Fibroblast of lung (primary cell): ENCODE measurements at places on chromosomes 16 and 17.

DNA sequence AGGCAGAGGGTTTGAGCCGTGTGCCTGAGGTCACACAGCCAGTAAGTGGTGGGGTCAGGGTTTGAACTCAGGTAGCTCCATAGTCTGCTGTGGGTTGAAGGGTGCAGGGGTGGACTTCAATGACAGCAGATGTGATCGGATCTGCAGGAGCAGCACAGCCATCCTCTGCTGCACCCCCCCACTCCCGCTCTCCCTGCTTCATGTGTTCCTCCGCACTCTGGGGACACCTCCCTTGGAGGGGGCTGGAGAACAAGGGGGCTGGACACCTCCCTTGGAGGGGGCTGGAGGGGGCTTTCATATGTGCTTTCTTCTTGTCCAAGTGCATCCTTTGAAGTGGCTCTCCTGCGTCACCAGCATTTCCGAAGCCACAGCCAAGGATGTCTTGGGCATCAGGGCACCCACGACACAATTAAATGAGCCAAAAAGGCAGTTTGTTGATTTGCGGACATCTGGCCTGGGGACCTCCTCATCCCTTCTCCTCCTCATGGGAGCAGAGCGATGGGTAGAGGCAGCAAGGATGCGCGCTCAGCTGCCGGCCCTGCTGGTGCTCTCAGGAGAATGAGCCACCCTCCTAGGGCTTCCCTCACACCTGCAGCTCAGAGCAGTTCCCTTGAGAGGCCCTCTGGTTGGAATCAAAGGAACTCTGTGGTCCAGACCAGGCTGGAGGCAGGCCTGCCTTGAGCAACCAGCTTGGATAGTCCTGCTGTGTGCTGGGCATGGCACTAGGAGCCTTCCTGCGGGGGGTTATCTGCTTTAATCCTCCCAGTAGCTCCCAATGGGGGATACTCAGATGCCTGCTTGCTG is 26.2 kb downstream of the WSCD1 start:
- H3K4me3 ChIP-seq: no peak overlapping the region
- DNase-seq: no peak
- H3K4me1 ChIP-seq: no peaks in the 10 kb centered on the region
- H3K36me3 ChIP-seq: no peaks in the 10 kb centered on the region

GRCh38 chr17:45241328-45242028 is 19.8 kb downstream of the FMNL1 start:
- H3K4me3 ChIP-seq: no peak overlapping the region
- no peak overlapping the region for H3K27ac ChIP-seq
- no peaks in the 10 kb centered on the region for H3K36me3 ChIP-seq
- H3K27me3 ChIP-seq: peaks cover 21% of the 10 kb centered on the region
- no peak for DNase-seq

GRCh38 chr17:3959921-3960601 is 4.2 kb downstream of the ATP2A3 start:
- no peak overlapping the region for H3K4me3 ChIP-seq
- peaks cover 5% of the 10 kb centered on the region for H3K4me1 ChIP-seq
- peaks cover 13% of the 10 kb centered on the region for H3K27me3 ChIP-seq
- no peaks in the 10 kb centered on the region for H3K36me3 ChIP-seq
- H3K27ac ChIP-seq: no peak overlapping the region

DNA sequence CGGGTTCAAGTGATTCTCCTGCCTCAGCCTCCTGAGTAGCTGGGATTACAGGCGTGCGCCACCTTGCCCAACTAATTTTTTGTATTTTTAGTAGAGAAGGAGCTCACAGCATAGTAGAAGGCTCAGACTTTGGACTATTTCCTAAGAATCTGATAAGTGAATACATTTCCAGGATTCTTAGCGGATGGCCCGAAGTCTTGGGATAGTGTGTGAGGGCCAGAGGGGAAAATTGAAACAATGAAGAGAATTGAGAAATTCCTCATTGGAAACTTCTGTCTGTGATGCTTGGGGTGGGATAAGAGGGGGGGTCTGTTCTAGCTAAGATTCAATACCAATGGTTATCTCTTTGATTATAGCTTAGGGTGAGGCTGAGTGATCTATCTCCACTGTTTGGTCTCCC is 183.3 kb downstream of the MSI2 start:
- no peaks in the 10 kb centered on the region for H3K4me1 ChIP-seq
- DNase-seq: no peak
- H3K27ac ChIP-seq: no peak overlapping the region
- H3K36me3 ChIP-seq: no peaks in the 10 kb centered on the region

GRCh38 chr17:60455378-60455777 is 33.1 kb downstream of the CHCT1 start:
- peaks cover 4% of the 10 kb centered on the region for H3K36me3 ChIP-seq
- H3K27me3 ChIP-seq: no peaks in the 10 kb centered on the region
- H3K27ac ChIP-seq: no peak overlapping the region
- no peak overlapping the region for H3K4me3 ChIP-seq

GRCh38 chr16:63998-64913 is 8.2 kb downstream of the RHBDF1 start:
- H3K4me3 ChIP-seq: no peak overlapping the region
- peaks cover 31% of the 10 kb centered on the region for H3K4me1 ChIP-seq
- no peaks in the 10 kb centered on the region for H3K27me3 ChIP-seq
- peaks cover 39% of the 10 kb centered on the region for H3K36me3 ChIP-seq

DNA sequence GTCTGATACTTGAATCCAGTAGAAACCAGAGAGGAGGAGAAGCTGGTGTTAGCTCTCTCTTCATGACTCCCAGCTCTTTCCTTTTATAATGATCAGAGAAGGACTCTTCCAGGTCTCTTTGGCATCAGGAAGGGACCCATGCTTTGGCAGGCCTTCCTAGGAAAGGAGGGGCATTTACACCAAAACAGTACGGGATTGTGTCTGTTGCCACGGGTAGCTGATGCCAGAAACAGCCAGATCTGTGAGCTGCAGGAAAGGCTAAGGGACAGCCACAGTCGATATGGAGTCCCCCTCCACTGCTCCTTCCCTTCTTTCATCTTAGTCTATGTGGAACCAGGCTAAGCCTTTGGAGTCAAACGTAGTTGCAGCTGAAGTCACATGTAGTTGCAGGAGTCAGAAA is 9.3 kb downstream of the CEP295NL start:
- no peaks in the 10 kb centered on the region for H3K27me3 ChIP-seq
- peaks cover 23% of the 10 kb centered on the region for H3K36me3 ChIP-seq
- peaks cover 24% of the 10 kb centered on the region for H3K4me1 ChIP-seq
- H3K4me3 ChIP-seq: no peak overlapping the region
- no peak for DNase-seq

DNA sequence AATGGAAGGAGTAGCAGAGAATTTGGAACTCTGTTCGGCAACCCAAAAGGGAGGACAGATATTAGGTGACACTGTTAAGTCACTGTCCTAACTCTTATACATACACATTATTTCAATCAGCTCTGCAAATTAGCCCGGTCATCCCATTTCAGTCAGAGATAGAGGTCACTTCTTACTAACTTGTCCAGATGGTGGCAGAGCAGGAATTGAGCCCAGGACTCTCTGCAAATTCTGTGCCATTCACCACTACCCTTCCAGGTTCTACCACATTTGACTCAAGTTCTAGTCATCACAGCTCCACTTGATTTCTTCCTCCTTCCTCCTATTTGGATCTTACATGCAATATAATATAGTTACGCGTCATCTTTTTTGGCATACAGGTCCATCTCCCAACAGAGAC is 35.9 kb upstream of the NUDT7 start:
- H3K4me1 ChIP-seq: no peaks in the 10 kb centered on the region
- H3K27ac ChIP-seq: no peak overlapping the region
- no peaks in the 10 kb centered on the region for H3K36me3 ChIP-seq
- H3K27me3 ChIP-seq: peaks cover 2% of the 10 kb centered on the region
- H3K4me3 ChIP-seq: no peak overlapping the region

GRCh38 chr16:73288520-73288919 is 240.6 kb upstream of the ZFHX3 start:
- H3K4me1 ChIP-seq: no peaks in the 10 kb centered on the region
- H3K27me3 ChIP-seq: peaks cover 2% of the 10 kb centered on the region
- no peaks in the 10 kb centered on the region for H3K36me3 ChIP-seq
- H3K4me3 ChIP-seq: no peak overlapping the region

DNA sequence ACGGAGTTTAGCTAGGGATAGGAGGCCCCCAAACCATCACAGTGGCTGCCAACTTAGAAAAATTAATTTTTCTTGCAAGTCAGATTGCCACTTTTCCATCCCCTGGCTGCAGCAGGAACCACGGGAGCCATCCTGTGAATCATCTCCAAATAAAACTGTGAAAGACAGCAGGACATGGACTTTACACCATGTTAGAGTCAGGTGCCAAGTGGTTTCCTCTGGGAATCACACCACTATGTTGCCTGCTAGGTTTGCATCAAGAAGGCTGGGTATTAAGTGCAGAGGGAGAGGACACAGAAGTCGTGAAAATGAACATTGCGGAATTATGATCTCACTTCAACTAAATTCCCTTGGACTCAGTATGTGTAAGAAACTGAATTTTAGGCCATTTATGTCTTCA is 471.3 kb upstream of the GOT2 start:
- H3K4me3 ChIP-seq: no peak overlapping the region
- H3K36me3 ChIP-seq: no peaks in the 10 kb centered on the region
- H3K27ac ChIP-seq: no peak overlapping the region
- no peaks in the 10 kb centered on the region for H3K27me3 ChIP-seq
- no peak for DNase-seq

GRCh38 chr16:74700116-74700437 is 585 bp downstream of the MLKL start:
- H3K4me1 ChIP-seq: peaks cover 3% of the 10 kb centered on the region
- no peaks in the 10 kb centered on the region for H3K36me3 ChIP-seq
- peak overlapping the region; percentile 77 for H3K27ac ChIP-seq
- H3K4me3 ChIP-seq: peak overlapping the region; percentile 88
- H3K27me3 ChIP-seq: no peaks in the 10 kb centered on the region

DNA sequence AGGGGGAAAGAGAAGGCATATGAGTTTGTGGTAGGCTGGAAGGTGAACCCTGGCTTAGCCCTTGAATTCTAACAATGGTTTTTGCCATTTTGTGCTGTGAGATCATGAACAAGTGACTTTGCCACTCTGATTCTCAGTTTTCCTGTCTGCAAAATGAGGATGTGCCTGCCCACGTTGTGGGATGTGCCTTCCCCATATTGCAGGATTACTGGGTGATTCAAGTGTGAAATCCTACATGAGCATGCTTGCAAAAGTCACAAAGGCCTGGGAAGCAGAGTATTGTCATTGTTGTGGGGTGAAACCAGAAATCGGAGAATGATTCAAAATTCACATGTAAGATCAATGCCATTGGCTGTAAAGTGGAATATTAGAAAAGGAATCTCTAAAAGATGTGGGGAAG is 28.6 kb upstream of the TVP23A start:
- no peak overlapping the region for H3K4me3 ChIP-seq
- no peak overlapping the region for H3K27ac ChIP-seq
- no peaks in the 10 kb centered on the region for H3K36me3 ChIP-seq
- H3K4me1 ChIP-seq: no peaks in the 10 kb centered on the region
- DNase-seq: no peak
- H3K27me3 ChIP-seq: peaks cover 4% of the 10 kb centered on the region

DNA sequence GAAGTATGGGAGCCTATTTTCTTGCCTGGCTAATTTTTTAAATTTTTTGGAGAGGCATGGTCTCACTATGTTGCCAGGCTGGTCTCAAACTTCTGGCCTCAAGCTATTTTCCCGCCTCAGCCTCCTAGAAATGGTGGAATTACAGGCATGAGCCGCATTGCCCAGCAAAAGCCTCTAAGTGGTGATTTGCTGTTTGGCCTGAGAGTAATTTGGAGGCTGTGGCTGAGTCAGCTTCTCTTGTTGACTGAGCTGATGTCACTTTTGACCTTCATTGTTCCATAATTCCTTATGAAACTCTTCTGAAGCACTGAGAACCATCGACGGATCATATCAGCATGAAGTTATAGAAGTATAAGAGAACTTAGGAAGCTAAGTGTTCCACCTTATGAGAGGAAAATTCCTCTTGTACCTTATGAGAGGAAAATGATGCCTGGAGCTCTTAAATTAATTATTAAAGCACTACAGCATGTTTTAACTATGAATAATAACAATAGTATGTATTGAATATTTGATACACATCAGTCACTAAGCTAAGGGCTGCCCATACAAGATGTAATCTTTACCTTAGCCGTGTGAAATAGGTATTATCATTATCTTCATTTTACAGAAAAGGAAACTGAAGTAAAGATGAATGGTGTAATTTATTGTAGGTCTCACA is 220.8 kb upstream of the MON1B start:
- peak; percentile 18 for DNase-seq
- no peak overlapping the region for H3K27ac ChIP-seq
- no peaks in the 10 kb centered on the region for H3K4me1 ChIP-seq
- H3K27me3 ChIP-seq: no peaks in the 10 kb centered on the region
- H3K36me3 ChIP-seq: no peaks in the 10 kb centered on the region
- no peak overlapping the region for H3K4me3 ChIP-seq

- no peaks in the 10 kb centered on the region for H3K27me3 ChIP-seq
- peaks cover 15% of the 10 kb centered on the region for H3K4me1 ChIP-seq
- no peak for DNase-seq
- H3K27ac ChIP-seq: no peak overlapping the region
- H3K4me3 ChIP-seq: no peak overlapping the region
These were observed 55.6 kb downstream of the BAIAP2 start for GRCh38 chr17:81090361-81091136.

- H3K27ac ChIP-seq: no peak overlapping the region
- DNase-seq: no peak
- no peak overlapping the region for H3K4me3 ChIP-seq
- H3K36me3 ChIP-seq: peaks cover 50% of the 10 kb centered on the region
- H3K27me3 ChIP-seq: no peaks in the 10 kb centered on the region
- H3K4me1 ChIP-seq: peaks cover 11% of the 10 kb centered on the region
These were observed 4.0 kb upstream of the TMEM88 start for GRCh38 chr17:7850701-7851437.

GRCh38 chr16:29686740-29687332 is 7.9 kb downstream of the QPRT start:
- no peaks in the 10 kb centered on the region for H3K36me3 ChIP-seq
- no peak overlapping the region for H3K27ac ChIP-seq
- H3K27me3 ChIP-seq: no peaks in the 10 kb centered on the region
- DNase-seq: no peak
- H3K4me3 ChIP-seq: no peak overlapping the region
- no peaks in the 10 kb centered on the region for H3K4me1 ChIP-seq

- H3K36me3 ChIP-seq: no peaks in the 10 kb centered on the region
- DNase-seq: no peak
- H3K27me3 ChIP-seq: peaks cover 3% of the 10 kb centered on the region
- H3K27ac ChIP-seq: no peak overlapping the region
- no peak overlapping the region for H3K4me3 ChIP-seq
These were observed 20.6 kb upstream of the ADGRG1 start for GRCh38 chr16:57607676-57608461.

- peak; percentile 53 for DNase-seq
- H3K27me3 ChIP-seq: no peaks in the 10 kb centered on the region
- no peak overlapping the region for H3K27ac ChIP-seq
- no peak overlapping the region for H3K4me3 ChIP-seq
These were observed 115.5 kb upstream of the COX10 start for GRCh38 chr17:13953841-13954240.

- H3K27me3 ChIP-seq: no peaks in the 10 kb centered on the region
- peak; percentile 70 for DNase-seq
- peaks cover 29% of the 10 kb centered on the region for H3K4me1 ChIP-seq
These were observed 22.6 kb downstream of the GJD3 start for GRCh38 chr17:40341808-40342503.

- no peak overlapping the region for H3K4me3 ChIP-seq
- H3K4me1 ChIP-seq: peaks cover 18% of the 10 kb centered on the region
- no peak for DNase-seq
- peaks cover 6% of the 10 kb centered on the region for H3K36me3 ChIP-seq
- no peaks in the 10 kb centered on the region for H3K27me3 ChIP-seq
These were observed 308 bp downstream of the ADCY9 start for GRCh38 chr16:4115949-4116318.

GRCh38 chr17:75084039-75084660 is 3.6 kb upstream of the SLC16A5 start:
- no peak for DNase-seq
- no peak overlapping the region for H3K27ac ChIP-seq
- no peak overlapping the region for H3K4me3 ChIP-seq
- peaks cover 21% of the 10 kb centered on the region for H3K4me1 ChIP-seq

- H3K36me3 ChIP-seq: peaks cover 15% of the 10 kb centered on the region
- no peaks in the 10 kb centered on the region for H3K4me1 ChIP-seq
- H3K27ac ChIP-seq: no peak overlapping the region
- H3K27me3 ChIP-seq: no peaks in the 10 kb centered on the region
These were observed 4.8 kb upstream of the ADAT1 start for GRCh38 chr16:75627851-75628250.
